ENCODE measurements at places on chromosomes 1 and 21.

DNA sequence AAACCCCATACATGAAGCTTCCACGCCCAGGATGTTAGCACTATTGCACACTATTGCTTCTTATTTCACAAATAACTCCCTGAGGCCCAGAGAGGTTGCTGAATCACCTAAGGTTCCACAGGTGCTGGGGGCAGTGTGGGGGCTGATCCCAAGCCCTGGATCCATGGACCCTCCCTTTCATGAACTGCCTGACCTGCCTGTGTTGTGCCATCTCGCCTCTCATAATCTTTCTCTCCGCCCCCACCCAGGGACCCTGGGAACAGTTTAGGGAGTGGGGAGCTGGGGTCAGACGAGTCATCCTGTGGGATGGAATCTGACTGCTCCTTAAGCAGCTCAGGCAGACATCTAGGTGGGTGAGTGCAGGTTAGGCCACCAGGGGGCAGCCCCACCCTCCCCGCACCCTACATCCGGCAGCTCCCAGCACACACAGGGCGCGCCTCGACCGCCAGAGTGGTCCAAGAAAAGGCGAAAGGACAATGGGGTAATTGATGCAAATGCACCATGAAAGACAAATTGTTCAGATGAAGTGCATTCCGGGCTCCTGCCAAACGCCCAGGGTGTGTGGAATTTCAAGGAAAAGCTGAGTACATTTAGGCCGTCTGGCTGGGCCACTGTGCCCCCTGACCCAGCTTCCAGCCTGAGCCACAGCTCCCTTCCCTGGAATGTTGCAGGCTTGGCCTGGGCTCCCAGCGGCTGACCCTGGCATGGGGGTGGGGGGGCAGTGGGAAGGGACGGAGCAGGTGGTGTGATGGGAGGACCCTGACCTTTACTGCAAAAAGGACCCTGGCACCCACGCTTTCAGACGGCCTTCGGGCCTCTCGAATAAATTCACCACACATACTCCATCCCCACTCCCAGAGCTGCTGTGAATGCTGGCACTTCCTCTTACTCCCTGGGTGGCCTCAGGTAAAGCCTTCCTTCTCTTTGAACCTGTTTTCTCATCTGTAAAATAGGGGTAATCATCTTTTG is 20.8 kb downstream of the PHLDA3 start:
- DNase-seq = peak; percentile 77

DNA sequence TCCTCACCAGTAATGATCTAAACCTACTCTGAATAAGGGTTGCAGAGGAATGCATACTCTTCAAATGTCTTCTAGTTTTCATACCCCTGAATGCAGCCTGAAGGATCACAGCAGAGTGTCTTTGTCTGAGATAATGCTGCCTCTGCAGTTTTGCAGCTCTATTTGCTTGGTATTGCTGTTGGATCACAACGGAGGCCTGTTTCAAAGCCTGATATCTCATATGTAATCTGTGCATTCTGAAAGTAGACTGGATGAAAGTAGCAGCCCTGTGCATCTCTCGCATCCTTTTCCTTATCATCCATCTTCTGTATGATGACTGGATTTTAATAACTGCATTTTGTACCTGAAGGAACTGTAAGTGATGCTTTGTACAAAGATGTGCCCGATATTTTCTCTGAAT is 34.9 kb upstream of the F13B start:
- DNase-seq = no peak

DNA sequence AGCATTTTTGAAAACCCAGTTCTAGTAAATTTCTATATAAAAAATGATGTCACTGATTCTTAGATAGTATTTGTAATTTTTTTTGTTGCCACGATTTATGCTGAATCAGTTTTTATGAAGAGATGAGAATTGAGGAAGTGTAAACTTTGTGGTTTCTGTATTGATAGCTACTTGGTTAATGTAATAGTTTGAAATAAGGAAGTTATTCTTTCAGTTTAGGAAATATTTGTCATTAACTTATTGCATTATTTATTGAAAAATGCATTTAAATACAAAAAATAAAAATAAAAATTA is 97.8 kb downstream of the ZFYVE9 start:
- no peak for DNase-seq

GRCh38 chr1:55860798-55861519 is 645.8 kb upstream of the USP24 start:
- no peak for DNase-seq

DNA sequence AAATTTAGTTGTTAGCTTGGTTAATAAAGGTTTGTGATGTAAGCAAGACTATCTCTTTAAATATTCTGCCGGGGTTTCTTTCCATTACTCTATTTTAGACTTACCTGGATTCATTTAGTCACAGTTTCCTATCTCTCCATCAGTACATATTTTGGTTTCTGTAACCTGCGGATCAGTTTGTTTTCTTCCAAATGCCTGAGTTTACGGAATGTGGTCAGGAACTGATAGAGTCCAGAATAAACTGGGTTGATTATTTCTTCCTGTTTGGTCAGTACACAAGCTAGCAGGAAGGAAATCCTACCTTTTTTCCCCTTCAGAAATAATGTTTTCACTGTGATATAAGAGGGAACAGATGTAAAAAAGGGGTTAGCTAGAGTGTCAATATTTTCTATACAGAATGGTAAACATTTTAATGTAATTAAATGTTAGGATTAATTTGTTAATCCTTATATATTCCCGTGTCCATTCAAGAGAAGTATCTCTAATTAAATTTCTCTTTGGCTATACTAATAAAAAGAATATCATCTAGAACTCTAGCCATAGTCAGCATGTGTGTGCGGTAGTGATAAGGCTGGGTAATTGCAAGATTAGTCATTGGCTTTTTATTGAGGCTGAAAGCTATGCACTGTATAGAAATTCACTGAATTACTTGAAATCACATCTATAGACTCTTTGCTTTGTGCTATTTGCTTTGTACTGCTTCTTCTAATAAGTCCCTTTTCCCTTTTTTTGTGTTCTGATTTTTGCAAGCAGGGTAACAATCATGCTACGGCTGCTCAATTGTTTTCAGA is 144.7 kb upstream of the ADGRL4 start:
- peak; percentile 65 for DNase-seq

DNA sequence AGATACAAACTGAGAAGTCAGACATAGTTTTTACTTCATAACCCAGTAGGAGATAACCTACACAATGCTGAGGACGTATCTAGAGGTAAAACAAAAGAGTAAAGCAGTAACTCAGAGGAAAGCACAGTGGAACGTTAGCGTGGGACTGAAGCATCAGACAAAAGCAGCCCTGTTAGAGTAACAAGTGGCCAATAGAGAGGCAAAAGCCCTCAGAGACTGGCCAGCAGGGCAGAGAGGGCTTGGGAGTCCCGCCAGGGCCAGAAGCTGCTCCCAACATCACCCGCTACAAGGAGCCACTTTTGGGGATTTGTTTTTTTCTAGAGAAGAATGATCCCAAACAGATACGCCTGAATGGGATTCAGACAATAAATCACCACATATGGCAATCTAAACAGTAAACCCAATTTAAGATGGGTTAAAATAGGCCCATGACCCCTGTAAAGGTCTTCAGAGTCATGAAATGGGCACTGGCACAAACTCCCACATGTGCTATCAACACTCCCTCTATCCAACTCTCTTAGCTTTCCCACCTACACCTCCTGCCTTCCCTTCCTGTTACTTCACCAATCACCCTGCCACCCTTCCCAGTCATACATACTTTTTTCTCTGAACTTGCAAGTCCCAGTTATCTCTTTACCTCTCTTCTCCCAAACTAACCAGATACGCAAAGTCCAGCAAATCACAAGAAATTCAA is 17.2 kb downstream of the TADA1 start:
- DNase-seq = no peak

DNA sequence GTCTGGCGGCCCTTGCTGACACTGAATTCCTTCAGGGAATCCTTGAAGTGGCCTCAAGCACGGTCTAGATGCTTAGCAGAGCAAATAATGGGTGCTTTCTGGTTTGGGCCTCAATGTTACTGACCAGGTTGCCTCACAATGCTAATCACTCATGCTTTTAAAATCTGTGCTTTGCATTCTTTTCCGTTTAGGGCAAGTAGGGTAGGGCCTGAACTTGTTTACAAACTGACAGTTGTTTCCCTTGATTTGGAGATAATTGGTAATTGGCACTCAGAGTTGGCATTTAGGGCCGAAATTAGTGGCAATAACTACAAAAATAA is 1.4 kb downstream of the VPS13D start:
- DNase-seq = no peak

DNA sequence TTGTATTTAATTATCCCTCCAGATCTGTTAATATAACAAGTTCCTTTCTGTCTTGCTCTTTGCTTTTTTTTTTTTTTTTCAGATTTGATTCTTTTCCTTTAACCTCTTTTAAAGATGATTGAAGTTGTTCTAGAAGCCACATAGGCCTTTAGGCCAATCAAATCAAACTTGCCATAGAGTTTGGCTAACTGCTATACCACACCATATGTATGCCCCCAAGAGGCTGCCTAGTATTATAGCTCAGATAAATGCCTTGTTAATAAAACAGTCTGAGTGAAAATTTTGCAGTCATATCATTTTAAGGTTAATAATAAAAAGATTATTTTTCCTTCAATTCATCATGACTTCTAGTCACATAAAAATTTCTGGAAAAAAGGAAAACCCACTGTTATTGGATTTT is 696.0 kb upstream of the CHRM3 start:
- DNase-seq = no peak

- DNase-seq = peak; percentile 28
These were observed 15.7 kb downstream of the ASPM start for GRCh38 chr1:197130677-197131304.

GRCh38 chr1:30779294-30780071 is 21.9 kb upstream of the LAPTM5 start:
- peak; percentile 78 for DNase-seq

DNA sequence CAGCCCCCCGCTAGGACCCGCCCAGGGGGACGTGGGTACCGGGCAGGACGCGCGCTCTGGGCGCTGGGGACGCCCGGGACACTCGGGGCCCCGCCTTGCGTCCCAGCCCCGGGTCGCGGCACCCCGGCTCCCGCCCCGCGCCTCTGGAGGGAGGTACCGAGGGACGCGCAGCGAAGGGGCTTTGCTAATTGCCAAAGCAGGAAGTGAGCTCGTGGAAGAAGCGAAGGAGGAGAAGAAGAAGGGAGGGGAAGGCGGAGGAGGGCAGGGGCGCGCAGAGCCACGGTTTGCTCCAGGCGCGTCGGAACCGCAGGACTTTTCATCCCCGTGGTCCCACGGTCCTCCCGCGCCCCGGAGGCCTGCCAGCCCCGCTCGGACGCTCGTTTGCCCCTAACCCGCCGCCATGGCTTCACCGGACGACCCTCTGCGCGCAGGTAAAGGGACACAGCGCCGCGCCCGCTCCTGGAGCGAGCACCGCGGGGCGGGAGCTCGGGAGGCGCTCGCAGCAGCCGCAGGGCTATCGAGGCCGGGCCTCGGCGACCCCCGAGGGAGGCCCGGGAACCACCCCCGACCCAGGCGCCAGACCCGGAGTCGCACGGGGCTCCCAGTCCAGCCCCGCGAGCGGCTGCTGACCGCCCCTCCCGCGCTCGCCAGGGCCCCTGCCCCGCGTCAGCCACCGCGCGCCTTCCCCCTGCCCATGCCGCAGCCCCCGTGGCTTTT is 1.3 kb downstream of the EDARADD start:
- no peak for DNase-seq

DNA sequence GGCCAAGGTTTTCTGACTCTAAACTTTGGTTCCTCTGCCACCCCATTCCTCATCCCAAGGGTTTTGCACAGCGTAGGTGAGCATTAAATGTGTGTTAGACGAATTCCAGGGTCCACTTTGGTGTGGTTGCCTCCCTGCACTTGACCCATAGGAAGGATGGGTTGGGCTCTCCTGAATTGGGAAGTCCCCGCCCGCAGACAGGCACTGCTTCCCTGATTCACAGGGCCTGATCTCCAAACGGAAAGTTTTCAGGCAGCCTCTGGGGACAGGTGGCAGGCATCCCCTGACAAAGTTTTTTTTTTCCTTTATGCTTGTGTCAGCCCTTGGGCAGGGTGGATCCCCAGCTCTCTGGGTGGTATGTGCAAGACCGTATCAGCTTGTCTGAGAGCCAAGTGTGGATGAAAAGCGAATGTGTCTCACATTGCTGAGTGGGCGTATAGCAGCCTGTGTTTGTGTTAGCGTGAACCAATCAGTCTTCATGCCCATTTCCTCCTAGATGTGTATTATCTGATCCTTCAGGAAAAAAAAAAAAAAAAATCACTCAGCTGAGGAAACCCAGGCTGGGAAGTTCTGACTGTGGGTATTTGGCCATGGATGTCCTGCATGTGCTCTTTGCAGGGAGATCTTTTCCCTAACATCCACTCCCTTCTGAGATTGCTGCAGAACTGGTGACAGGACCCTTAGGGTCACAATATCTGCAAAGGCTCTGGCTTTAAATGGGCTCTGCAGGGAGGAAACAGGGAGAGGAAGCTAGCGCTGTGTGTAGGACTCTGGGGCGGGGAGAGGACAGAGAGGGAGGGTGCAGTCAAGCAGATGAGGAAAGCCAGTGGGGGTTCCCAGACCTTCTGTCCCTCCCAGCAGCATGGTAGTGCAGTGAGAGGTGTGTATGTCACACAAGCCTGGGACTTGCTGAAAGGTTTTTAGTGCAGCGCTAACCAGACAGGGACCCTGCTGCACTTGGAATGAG is 42.2 kb upstream of the TRABD2B start:
- DNase-seq = no peak

GRCh38 chr1:212228076-212228475 is 57.1 kb upstream of the PPP2R5A start:
- DNase-seq = no peak

GRCh38 chr1:219744652-219745469 is 132.0 kb upstream of the ZC3H11B start:
- DNase-seq = no peak

DNA sequence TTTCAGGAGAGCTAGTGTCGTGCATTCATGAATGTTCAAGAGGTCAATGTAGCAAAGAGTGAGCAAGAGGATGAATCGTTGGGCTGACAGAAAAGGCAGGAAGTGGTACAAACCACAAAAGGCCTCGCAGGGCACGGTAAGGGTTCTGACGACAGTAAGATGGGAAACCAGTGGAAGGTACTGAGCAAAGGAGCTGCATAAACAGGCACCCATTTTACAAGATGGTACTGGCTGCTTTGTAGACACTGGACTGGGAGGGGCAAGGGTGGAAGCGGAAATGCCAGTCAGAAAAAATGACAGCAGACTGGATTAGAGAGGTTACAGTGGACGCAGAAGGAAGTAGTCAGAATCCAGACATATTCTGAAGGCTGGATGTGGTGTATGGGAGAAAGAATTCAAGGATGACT is 123.5 kb downstream of the PTPN14 start:
- DNase-seq = peak; percentile 80

GRCh38 chr1:182484531-182485257 is 34.7 kb downstream of the RGSL1 start:
- peak; percentile 31 for DNase-seq

- no peak for DNase-seq
These were observed 7.8 kb upstream of the CPLANE2 start for GRCh38 chr1:16244650-16245285.

DNA sequence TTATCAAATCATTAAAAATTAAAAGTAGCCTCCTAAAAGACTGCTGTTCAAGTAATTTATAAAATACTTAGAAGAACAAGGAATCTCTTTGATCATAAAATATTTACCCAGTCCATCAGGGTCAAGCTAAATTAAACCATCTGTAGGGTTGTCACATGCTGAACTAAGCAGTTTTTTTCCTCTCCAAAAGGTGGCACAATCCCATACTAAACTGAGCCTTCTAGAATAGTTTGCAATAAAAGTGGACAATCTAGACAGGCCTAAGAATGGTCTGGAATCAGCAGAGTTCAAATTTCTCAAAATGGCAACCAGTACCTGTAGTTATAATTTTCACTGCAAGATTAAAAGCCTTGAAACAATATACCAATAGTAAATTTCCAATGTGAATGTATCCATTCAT is 194.8 kb downstream of the EIF4G3 start:
- peak; percentile 44 for DNase-seq

GRCh38 chr1:54506594-54506993 is 41.4 kb upstream of the ACOT11 start:
- no peak for DNase-seq

GRCh38 chr1:38436749-38437148 is 390.2 kb upstream of the POU3F1 start:
- no peak for DNase-seq

Measured in HT-29 (cell line).